ENCODE measurements at places on chromosomes 13 and 19.

DNA sequence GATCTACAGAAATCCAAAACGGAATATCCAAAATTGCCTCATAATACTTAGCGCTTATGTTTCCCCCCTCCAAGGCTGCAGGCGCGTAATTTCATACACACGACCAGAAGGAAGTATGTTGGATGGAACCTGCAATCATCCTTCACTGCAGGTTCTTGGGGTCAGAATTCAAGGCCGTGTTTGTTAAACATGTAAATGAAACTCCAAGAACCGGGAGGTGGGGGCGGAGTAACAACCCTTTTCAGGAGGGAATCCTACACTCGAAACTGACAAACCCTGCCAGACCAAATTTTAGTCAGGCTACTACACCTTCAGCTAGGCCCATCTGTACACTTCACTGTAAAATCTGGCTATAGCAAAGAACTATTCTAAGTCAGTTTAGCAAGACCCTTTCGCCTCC lies 1.3 kb downstream of the ZNF607 start:
- no peak for DNase-seq

GRCh38 chr19:34246340-34246739 lies 8.0 kb upstream of the GARRE1 start:
- DNase-seq: no peak

- no peak for DNase-seq
Observed at GRCh38 chr13:52809310-52809769, 39.1 kb downstream of the PCDH8 start.

DNA sequence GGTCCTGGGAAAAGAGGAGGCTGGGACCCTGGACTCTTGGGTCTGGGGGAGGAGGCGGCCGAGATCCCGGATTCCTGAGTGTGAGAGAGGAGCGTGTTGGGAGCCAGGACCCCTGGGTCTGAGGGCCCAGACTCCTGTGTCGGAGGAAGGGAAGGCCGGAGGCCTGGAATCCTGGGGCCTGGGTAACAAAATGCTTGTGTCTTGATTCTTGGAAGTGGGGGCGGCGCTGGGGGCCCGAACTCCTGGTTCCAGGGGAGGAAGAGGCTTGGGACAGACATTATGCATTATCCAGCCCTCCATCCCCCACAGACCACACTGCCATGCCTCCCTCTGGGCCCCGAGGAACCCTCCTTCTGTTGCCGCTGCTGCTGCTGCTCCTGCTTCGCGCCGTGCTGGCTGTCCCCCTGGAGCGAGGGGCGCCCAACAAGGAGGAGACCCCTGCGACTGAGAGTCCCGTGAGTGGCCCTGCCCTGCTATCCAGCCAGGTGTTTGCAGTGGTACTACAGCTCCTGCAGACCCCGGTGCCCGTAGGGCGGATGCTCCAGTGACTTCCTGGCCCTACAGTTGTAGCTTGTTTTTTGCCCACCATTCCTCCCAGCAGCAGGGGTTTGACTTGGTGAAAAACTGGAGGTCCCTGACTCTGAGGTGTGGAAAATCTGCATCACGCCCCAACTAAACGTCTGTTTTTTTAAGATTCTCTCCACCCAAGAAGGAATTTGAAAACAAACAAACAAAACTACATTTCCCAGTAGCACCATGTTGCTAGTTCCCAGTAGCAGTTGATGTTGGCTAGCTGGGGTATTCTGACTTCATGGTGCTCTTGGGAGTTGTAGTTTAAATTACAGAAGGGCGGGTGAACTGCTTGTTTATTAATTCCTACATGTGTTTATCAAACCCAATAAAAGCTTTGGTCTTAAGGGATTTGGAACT lies 630 bp downstream of the NUCB1 start:
- DNase-seq: no peak

DNA sequence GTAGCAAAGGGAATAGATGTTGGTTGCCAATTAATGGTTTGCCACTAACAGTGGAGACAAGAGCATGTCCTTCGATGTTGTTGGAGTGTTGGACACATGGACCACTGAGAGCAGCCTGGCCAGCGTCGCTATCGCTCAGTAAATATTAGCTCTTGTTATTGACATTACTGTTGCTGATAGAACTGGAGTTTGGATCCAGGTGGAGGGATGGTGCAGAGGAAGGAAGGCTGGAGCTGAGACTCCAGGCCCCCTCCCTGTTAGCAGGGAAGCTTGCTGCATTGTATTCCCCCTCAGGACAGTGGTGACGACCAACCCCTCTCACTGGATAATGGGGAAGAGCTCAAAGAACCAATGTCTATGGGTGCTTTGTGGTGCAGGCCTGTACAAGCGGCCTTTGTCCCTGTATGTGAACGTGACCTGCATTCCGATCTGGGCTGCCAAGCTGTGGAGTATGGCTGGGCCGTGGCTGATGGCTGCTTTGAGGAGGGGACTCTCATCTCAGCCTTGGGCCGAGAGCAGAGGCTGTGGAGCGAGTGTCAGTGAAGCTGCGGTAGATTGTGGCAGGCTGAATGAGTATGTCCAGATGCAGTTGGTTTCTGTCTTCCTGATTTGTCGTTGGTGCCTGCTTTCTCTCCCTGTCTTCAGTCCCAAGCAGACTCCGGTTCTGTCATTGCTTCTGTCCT lies 7.0 kb downstream of the CLASRP start:
- no peak for DNase-seq

- DNase-seq: no peak
Observed at GRCh38 chr13:60463787-60464186, 66.8 kb downstream of the TDRD3 start.

DNA sequence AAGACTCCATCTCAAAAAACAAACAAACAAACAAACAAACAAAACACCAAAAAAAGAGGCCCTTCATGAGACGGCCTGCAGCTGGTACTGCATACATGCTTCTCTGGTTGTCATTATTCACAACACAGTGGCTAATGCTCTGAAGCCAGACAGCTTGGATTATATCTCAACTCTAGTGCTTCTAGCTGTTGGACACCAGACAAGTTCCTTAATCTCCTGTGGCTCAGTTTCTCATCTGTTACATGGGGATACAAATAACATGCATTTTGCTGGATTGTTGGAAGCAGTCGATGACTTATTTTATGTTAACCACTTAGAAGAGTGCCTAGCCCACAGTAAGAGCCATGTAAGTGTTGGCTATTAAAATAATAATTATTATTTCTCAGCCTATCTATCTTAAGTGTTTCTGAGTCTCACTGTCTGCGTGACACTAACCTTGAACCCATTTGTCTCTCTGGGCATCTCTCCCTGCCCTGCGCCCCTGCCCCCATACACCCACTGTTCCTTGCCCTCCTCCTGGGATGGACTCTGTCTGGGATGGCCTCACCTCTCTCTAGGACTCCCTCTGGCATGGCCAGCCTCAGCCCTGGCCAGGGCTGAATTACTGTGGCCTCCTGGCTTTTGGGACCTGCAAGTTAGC lies 3.1 kb upstream of the JUNB start:
- DNase-seq: no peak

DNA sequence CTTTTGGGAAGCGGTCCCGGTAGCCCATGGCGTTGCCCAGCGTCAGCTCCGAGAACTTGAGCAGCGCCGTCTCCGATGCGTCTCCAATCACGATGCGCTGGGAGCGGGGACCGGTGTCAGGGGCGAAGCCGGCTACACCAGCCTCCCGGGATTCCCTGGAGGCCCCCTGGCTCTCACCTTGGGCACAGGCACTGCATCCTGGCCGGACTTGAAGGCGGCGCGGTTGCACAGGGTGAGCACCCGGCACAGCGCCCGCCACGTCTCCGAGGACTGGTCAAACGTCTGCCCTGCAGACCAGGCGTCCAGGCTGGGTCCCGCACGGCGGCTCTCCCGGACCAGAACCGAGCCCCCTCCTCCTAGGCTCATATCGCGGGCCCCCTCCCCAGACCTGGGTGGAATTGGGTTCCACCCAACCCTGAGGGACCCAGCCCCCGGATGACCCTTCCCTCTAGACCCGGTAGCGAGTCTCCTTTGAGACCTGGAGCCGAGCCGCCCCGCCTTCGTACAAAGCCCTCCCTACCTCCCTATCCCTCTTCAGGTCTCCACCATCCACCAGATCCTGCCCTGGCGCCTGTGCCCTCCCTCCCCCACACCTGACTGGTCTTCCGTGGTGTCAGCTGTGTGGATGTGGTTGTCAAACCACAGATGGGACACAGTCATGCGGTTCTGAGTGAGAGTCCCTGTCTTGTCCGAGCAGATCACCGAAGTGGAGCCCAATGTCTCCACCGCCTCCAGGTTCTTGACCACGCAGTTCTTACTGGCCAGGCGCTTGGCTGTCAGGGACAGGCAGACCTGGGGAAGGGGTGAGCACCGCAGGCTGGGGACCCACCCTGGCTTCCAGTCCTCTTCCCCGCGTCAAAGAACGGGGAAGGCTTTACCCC lies 4.8 kb downstream of the ATP4A start:
- DNase-seq: no peak

- no peak for DNase-seq
Observed at GRCh38 chr13:77386046-77386445, 59.2 kb upstream of the MYCBP2 start.

DNA sequence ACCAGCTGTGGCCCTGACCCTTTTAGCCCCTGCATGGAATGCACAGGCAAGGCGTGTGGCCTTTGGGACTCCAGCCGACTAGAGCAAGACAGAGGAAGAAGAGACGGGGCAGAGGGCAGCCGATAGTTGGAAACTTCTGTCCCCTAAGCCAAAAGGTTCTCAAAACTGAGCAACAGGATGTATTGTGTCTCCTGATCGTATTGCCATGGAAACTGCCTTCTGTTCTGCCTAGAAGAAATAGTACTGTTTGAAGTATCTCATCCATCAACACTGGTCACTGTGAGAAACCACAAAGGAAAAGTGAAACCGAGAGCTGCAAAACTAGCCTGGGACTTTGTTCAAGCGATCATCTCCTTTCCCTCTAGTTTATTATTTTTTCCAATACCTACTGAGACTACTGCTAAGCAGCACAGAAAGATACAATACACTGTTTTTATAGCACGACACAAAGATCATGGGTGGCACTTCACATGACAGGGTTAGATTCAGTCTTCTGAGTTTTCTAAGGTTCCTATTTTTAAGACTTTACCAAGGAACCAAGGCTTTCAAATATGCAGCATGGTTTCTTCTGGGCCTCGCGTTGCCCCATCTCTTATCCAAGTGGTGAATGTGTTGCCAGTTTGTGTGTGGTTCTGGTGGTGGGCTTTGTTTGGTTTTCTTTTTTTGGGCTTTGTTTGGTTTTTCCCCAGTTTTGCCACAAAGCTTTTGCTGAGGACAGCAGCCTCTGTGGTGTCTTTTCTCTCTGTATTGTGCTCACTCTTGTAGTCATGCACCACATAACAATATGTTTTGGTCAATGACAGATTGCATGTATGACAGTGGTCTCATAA lies 49.3 kb upstream of the GPR183 start:
- DNase-seq: peak; percentile 64

DNA sequence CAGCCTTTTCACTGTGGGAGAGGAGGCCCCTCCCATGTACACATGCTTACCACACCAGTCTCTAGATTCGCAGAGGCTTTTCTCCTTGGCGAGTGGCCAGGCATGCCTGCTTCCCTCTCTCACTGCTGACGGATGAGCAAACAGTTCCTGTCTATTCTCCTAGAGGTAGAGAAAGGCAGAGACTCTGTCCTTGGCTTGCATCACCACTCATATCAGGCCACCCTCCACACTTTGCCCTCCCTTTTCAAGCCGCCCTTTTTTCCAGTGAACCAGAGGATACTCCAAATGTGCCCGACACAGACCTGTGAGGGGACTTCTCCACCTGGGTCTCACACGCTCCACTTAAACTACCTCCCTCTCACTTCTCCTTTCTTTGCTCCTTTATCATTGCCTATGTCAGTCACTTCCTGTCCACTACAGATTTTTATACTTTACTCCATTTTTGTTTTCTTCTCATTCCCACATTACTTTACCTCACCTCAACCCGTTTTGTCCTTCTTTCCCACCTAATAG lies 284.6 kb downstream of the DNAJC15 start:
- no peak for DNase-seq

- peak; percentile 40 for DNase-seq
Observed at GRCh38 chr19:48873476-48874302, 1.5 kb downstream of the PPP1R15A start.

- DNase-seq: no peak
Observed at GRCh38 chr13:31674051-31674450, 65.3 kb upstream of the RXFP2 start.

DNA sequence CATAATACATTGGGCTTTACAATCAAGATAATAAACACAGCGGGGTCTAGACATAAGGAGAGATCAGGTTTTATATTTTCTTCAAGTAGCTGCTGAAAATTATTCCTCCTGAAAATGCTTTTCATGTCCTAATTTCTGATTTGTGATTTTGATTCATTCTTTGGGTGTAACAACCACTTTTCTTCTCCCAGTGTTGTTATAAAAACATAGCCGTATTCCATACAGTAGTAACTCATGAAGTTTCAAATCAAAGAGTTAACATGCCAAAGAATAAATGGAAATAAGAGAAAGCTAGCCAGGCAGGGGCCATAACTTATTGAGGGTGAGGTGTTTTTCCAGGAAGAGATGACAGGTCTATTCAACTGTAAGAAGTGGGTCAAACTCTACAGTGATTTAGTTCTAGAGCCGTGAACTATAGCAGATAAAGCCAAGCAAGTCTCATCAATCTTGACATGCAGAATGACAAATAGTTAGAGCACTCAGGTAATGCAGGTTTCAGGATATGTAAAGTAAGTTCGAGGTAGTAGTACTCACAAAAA lies 934.4 kb upstream of the SLITRK1 start:
- DNase-seq: no peak

GRCh38 chr13:98399756-98400155 lies 177.2 kb downstream of the STK24 start:
- DNase-seq: no peak

DNA sequence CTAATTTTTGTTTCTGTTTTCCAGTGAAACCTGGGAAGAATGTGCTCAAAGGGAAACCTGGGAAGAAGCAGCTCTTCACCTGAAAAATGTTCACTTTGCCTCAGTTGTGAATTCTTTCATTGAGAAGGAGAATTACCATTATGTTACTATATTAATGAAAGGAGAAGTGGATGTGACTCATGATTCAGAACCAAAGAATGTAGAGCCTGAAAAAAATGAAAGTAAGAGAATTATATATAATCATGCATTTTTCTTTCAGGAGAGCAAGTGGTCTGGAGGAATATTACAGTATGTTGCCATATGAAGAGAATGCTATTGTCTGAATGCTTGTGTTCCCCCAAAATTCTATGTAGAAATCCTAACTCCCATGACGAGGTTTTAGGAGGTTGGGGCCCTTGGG lies 3.4 kb downstream of the NUDT15 start:
- DNase-seq: no peak

DNA sequence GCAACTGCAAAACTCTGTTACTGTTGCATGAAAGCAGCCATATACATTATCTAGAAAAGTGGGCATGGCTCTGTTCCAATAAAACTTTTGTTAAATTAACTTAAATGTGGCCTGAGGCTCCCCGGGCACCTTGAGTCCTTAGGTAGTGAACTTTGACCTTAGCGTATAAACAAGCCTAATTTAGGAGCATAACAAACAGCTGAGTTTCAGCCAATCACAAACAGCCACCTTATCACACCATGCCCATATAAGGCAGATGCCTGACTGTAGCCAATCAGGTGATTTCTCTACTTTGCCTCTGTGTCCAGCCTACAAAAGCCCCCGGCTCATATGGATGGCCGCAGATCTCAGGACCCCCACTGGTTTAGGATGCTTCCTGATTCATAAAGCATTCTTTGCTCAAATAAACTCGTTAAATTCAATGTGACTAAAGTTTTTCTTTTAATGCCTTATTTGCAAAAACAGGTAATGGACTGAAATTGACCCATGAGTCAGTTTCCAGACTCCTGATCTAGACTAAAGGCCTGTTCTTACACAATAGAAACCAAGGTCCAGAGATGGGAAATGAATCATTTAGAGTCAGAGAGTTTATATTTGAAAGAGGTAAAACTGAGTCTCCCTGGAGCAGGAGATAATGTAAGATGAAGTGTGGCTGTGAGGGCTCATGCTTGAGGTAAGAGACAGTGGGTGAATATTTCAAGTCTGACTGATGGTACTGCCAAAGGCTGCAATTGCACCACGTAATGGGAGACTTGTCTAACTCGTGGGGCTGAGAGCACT lies 130.2 kb downstream of the FGF9 start:
- no peak for DNase-seq
